ENCODE measurements at places on chromosomes 5 and 9. TPM values are rescaled to one million over a fixed set of nuclear protein-coding genes. Genes with fewer than 3 reads are reported as not detected.

GRCh38 chr9:92463984-92464383 lies 18.3 kb downstream of the ASPN start:
- no peak for DNase-seq
- no peaks in the 10 kb centered on the region for H3K36me3 ChIP-seq
- peaks cover 6% of the 10 kb centered on the region for H3K4me1 ChIP-seq
- H3K27ac ChIP-seq = no peak overlapping the region

DNA sequence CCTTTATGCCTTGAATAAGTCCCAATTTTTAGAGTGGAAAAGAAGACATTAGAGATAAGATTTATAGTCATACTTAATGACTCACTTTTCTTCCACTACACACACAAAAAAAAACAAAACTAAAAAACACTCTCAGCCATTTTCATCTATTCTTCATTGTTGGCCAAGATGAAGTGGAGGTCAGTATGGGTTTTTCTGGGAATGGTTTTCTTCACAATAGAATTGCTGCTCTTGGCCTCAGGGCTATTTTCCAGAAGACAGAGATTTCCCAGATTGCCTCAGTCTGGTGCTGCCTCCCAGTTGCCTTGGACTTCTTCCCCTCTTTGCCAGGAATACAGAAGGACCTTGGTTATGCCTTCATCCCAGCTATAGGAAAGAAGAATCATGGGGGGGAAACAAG lies 463.7 kb downstream of the TMEM232 start:
- H3K4me3 ChIP-seq = no peak overlapping the region
- no peak overlapping the region for H3K27ac ChIP-seq
- H3K4me1 ChIP-seq = peaks cover 10% of the 10 kb centered on the region

- H3K27me3 ChIP-seq = no peaks in the 10 kb centered on the region
- no peaks in the 10 kb centered on the region for H3K36me3 ChIP-seq
- no peak overlapping the region for H3K27ac ChIP-seq
- no peak overlapping the region for H3K4me3 ChIP-seq
Observed at GRCh38 chr5:100595152-100595811, 60.1 kb downstream of the FAM174A start.

Gene MEGF10
- total RNA-seq = 24.5 TPM

Gene ORM2
- total RNA-seq = 1.6 TPM

Data from WTC11 (cell line).